ENCODE measurements at places on chromosomes 6 and 20.

GRCh38 chr6:155443168-155443567 is 12.5 kb downstream of the NOX3 start:
- no peak for DNase-seq

- DNase-seq = no peak
Observed at GRCh38 chr6:151213352-151213751, 26.4 kb upstream of the AKAP12 start.

DNA sequence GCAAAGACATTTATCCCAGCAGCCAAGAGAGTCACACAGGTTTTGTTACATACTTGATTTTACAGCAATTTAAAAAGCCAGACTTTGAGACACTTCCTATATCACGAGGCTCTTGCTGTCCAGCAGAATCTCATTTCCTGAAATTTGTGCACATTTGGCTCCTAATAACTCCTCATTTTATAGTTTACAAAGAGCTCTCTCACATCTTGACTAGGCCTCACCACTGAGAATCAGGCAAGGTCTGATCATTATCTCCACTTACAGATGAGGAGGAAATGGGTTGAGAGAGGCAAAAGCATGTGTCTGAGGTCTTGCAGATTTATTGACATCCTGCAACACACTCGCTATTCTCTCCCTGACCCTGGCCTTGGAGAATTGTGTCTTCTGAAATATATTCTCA is 426.8 kb downstream of the MAFB start:
- no peak for DNase-seq

- DNase-seq = no peak
Observed at GRCh38 chr6:22726966-22727365, 157.6 kb downstream of the HDGFL1 start.

DNA sequence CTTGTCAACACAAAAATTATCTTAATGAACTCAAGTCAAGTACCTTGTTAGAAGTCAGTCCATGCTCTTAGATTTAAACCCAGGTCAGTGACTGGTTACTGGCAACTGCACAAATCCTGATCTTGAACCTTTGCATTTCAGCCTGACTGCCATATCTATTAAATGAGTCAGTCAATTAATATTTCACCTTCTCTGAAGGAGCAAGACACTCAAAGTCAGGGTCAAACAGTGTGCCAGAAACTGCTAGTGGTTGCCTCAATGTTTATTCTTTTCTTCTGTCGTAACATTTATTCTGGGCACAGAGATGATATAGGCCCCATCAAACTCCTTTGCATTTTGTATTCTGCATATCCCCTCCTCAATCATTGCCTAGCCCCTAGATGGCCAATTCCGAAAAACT is 193.9 kb upstream of the MOCS1 start:
- DNase-seq = no peak

- DNase-seq = no peak
Observed at GRCh38 chr6:129671442-129672340, 38.3 kb downstream of the ARHGAP18 start.

- DNase-seq = no peak
Observed at GRCh38 chr20:37905671-37906613, 3.0 kb downstream of the VSTM2L start.

DNA sequence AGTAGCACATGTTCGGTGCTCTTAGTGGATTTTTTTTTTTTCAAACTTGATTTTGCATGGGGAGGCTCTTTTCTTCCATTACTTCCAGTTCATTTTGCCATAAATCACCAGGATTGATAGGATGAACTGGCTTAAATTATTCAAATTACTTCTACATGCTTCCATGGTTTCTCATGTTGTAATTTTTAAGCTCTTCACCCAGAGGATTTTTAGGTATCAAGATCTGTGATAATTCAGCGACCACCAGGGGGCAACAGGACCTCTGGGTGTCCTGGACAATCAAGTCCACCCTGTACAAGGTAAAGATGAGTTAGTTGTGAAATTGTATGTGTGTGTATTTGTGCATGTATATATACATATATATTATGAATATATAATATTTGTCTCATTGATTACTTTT is 4.2 kb upstream of the EPHA7 start:
- DNase-seq = no peak

GRCh38 chr6:161242779-161243693 is 30.8 kb downstream of the AGPAT4 start:
- no peak for DNase-seq

- peak; percentile 9 for DNase-seq
Observed at GRCh38 chr20:8305449-8305978, 173.4 kb downstream of the PLCB1 start.

GRCh38 chr20:11166712-11167111 is 492.9 kb upstream of the JAG1 start:
- DNase-seq = no peak

DNA sequence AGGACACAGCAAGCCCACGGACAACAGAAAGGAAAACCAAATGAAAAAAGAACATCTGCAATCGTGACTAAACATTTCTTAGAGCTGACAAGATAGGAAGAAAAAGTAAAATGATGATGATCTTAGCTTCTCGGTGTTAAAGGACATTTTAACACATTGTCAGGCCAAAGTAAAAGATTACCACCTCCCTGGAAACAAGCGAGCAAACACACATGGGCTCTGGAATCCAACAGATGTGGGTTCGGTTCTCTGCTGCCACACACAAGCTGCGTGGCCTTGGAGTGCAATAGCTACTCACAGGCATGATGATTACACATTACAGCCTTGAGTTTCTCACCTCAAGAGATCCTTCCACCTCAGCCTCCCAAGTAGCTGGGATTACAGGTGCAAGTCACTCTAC is 7.5 kb upstream of the AAR2 start:
- no peak for DNase-seq

GRCh38 chr6:115766745-115767462 is 293.8 kb downstream of the FRK start:
- no peak for DNase-seq

DNA sequence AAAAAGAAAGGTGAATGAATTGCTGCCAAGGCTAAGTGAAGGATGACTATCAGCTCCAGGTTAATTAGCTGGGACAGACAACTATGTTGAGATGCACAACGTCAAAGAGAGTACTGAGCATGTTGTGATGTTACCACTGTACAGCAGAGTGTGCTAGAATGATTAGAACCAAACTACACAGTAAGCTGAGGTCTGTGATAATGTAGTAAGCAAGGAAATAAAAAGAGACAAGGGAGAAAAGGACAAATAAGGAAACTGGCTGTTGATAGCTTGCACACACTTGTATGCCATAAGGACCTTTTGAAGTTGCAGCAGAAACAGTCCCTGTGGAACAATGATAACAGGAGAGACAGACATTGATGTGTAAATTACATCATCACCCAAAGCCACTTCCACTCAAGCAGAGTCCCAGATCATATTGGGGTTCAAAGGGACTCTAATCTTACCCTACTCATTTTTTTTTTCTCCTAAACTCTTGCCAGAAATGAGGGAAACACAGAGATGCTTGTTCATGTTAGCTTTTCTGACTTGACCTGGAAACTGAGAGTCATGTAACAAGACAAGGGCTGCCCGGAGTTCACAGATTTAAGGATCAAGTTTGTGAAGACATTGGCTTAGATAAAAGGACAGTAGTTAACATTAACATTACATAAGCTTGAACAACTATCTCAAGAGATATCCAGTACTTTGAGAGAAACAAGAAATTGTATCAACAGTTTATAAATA is 189.9 kb downstream of the CENPW start:
- no peak for DNase-seq

DNA sequence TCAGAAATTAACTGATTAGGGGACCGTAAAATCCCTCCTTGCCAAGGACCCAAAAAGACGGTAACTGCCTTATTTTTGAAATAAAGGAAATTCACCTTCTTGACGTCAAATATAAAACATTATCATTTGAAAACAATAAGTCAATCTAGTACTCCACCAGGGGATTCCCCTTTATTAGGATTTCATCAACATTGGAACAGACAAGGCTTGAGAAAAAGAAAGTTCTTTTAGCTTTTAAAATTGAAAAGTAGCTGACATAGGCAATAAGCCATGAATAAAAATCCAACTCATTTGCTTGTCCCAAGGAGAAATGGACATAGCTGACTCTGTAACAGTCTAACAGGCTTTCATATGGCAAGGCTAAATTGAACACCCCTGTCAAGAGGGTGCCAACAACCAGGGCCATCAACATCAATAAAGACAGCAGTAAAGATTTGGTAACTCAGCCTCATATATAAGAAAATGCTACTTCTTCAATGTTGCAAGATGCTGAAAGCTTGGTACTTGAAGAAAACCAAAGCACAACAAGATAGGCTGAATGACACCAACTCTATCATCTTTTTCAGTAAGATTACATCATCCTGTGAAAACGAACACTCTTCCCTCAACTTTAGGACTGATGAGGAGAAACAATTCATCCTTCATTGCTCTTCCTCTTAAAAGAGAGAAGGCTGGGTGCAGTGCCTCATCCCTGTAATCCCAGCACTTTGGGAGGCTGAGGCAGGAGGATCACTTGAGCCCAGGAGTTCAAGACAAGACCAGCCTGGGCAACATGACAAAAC is 121.0 kb upstream of the PRDM1 start:
- DNase-seq = no peak

DNA sequence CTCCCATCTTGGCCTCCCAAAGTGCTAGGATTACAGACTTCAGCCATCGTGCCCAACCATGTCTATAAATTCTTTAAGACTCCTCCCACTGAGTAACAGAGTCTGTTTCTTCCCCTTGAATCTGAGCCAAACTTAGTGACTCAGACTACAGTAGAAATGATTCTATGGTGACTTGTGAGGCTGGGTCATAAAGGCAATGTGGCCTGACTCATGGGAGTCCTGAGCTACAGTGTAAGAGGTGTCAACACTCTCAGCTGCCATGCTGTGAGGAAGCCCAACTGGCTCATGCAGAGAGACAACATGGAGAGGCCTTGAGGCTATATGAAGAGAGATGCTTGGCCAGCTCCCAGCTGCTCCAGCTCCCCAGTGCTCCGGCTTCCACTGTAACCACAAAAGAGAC is 5.2 kb upstream of the NRSN2 start:
- DNase-seq = no peak

- no peak for DNase-seq
Observed at GRCh38 chr6:13586603-13587542, 12.5 kb downstream of the SIRT5 start.

DNA sequence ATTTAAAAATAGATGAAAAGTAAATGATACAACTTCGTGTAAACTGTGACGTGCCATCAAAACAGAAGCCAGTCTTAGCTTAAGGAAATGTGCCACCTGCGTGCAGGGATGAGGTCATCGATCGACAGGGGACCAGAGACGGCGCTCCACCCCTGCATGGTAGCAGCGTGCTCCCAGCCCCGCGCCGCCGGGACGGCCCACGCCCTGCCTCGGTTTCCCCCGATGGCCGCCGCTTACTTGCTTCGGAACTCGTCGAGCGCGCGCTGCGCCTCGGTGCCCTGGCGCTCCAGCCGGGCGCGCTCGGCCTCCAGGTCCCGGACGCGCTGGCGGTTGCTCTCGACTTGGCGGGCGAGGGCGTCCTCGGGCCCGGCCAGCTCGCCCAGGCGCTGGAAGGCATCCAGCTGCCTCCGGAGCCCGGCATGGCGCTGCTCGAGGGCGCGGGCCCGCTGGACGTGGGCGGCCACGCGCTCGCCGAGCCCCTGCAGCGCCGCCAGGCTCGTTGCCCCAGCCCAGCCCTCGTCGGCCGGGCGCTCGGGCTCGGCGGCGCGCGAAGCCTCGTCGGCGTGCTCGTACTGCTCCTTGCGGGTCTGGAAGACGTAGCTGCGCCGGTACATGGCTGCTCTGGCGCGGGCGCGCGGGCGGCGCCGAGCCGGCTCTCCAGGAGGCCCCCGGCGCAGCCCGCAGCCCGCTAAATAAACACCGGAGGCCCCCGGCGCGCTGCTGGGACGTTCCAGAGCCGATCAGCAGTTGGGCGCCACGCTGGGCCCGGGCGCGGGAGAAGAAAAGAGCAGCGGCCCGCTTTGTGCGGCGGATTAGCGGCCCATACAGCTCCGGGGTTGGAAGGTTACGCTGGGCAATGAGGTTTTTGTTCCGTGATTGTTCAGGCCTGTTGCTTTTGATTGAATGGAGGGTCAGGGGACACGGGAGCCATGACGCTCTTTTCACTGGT is at the start of gene BFSP1:
TSS of gene BFSP1 (minus strand) at position 664 of the 949 bp plus-strand sequence. CDS start at position 614, 50 bp downstream.
- DNase-seq = peak; percentile 32

DNA sequence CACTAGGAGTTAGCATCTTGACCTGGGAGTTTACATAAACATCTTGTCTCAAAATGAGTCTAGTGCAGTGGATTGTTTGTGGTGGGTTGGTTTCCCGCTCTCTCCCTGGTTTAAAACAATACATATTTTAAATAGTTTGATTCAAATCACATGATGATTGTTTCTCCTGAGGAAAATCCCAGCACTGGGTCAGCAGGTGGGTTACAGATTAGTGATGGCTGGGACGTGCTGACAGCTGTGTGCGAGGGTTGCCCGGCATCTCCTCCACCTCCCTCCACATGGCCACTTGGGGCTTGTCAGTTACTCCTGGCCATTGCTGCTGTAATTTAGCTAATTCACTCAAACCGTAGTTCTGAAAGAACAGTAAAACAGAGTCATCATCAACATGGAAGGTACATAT is 306.4 kb upstream of the CITED2 start:
- DNase-seq = no peak

DNA sequence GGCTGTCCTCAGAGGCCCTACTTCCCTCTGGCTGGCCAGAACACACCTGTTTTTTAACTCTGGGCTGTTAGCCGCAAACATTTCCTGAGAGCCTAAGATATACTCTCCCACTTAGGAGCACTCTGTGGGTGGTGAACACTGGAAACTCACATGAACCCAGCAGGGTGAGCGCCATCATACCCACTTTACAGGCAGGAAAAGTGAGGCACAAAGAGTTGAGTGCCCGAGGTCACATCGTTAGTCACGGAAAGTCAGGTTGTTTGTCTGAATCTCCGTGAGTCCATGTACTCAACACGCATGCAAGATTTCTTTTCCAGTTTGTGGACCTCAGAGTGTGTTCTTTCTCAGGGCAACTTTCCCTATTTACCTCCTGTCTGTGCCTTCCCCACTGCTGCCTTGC is 1.9 kb downstream of the BAK1 start:
- DNase-seq = no peak

- no peak for DNase-seq
Observed at GRCh38 chr20:6575912-6576401, 191.5 kb upstream of the BMP2 start.

DNA sequence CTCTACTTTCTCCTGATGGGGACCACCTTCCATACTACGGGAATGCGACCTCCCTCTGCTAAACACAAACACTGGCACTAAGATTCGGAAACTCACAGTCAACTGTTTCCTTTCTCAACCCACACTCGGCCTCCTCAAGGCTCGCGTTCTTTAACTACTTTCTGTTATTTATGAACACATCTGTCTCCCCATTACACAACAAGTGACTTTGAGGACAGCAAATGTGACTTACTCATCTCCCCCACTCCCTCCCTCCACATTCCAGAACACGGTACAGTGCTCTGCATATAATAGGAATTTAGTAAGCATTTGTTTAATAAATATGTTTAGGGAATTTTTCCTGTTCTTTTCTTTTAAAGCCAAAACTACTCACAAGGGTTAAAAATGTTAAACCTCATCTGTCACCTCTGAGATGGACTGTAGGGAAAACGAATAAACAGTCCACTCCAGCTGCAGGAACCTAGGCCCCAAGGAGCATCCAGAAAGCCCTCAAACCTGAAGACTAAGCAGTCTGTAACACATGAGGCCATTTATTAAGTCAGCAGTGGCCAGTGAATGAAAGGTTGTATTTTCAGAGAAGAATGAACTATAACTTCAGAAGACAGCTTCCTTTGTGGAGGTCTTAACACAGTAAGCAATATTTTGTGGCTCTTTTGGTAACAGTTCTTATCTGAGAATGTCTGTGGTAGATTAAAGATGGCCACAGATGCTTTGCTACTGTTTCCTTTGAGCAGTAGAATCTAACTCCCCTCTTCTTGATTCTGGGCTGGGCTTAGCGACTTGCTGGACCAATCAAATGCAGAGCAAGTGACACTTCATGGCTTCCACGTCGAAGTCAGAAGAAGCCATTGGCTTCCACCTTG is 209.6 kb upstream of the DTNBP1 start:
- DNase-seq = no peak
